NCI-H524 (cell line): ENCODE measurements at places on chromosomes 3 and 15.

DNA sequence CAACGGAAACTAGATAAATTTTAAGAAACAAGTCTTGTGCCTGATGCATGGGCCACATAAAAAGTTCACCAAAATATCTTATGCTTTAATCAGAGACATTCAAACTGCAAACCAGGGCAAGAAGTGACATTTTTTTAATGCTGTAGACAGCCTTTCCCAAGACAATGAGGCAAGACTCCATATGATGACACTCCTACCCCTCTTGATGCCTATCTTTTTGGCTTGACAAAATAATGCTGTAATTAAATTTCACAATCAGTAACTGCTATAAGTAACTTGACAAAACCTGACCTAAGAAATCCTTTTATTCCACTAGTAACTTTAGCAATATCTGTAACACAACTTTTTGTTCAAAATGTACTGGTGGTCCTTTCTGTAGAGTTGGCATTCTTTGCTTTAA, 48.7 kb downstream of the ECT2 start:
- DNase-seq: no peak

- no peak for DNase-seq
Observed at GRCh38 chr3:62144482-62144881, 228.9 kb downstream of the FEZF2 start.

DNA sequence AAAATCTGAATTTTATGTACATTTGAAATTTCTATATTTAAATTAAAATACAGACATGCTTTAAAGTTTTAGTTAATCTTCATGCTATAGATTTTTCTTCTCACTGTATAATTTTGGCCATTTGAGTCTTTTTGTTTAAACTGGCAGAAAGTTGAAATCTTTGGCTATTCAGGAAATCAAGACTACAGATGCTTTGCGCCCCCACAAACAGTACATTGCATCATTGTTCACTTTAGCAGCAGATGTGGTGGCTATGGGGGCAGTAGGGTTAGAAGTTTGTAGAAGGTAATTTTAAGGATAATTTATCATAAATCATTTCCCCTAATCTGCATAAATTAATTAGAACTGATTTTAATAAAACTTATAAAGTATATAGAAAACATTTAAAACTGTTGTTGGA, 20.9 kb downstream of the SPPL2A start:
- DNase-seq: no peak

- DNase-seq: no peak
Observed at GRCh38 chr3:40996827-40997710, 202.2 kb upstream of the CTNNB1 start.

GRCh38 chr15:79310612-79310984, 314 bp upstream of the TMED3 start:
- peak; percentile 88 for DNase-seq

- DNase-seq: no peak
Observed at GRCh38 chr15:82737975-82738374, 28.3 kb upstream of the AP3B2 start.

DNA sequence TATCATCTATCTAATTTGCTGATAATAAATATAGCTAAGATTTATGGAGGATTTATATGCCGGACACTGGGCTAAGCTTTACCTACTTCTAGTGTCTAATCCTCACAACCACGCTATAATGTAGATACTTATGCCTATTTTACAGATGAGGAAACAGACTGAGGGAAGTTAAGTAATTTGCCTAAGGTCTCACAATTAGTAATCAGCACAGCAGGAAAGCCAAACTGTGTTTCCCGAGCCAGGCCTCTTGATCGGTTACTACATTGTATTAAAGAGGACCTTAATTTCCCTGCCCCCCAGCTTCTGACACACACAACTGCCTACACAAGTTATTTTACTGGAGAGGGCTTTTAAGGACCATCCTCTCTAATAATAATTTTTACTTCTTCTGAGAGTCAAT, 40.9 kb downstream of the ONECUT1 start:
- no peak for DNase-seq
